ENCODE measurements at places on chromosomes 12 and 14.

DNA sequence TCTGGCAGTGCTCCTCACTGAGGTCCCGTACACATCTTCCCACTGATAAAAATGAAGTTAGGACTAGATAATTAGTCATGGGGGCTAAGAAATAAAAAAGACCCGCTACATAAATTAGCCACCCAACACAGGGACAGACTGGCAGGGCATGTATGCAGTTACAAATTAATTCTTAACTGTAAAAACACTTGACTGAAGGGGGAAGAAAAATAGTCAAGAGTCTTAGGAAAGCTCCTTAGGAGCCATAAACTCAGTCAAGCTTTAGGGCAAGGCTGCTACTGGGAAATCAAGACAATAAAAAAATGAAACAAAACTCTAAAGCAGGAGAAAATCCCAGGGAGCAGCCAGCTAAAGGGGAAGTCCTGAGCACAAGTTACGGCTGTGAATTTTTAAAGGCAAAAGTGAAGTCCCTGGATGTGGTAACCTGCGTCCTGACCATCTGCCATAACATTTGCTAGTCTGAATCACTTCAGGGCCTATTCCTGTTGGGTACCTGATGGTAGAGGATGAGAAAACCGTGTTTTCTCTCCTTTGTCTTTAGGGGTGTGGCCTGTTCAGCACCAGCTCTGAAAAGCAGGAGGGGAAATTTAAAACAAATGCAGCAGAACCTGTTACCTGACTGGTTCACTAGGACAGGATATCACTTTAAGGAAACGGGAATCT lies 7.5 kb upstream of the NPFF start:
- no peak for DNase-seq

- DNase-seq = no peak
These were observed 163.0 kb upstream of the FOXG1 start for GRCh38 chr14:28603606-28604005.

DNA sequence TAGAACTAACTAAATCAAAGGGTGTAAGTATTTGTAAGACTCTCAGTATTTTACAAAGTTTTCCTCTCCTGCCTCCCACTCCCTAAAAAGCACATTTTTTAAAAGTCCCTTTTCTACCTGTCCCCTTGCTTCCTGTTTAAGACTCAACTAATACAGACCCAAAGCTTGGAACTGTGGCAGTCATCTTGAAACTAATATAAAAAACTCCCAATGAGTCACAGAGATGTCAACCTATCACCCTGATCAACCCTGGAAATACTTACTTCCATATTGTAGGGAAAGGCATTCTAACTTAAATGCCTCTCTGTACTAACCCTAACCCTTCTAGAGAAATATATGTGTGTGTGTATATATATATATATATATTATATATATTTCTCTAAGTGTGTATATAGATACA lies 184.8 kb downstream of the SPTSSA start:
- no peak for DNase-seq

- no peak for DNase-seq
These were observed 3.1 kb downstream of the SH2B3 start for GRCh38 chr12:111408686-111409402.

DNA sequence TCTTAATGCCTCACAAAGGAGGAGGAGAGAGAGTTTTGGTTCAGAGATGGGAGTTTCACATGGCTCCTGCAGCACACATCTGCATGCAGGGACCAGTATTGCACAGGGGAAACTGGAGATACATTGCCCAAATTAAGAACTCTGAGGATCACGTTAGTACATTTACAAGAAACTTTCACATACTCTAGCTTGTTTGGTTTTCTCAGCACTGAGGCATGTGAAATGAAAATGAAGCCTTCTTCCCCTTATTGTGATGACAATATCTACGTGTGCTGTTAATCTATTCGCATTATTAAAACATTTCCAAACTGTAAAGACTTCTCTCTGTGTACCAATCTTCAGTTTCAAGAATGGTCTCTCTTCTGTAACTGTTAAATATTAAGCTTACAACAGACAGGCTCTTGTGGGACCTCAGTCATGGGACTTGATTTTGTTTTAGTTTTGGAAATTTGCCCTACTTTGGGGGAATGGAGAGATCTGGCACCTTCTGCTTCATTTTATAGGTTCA lies 124.7 kb downstream of the DAAM1 start:
- no peak for DNase-seq

DNA sequence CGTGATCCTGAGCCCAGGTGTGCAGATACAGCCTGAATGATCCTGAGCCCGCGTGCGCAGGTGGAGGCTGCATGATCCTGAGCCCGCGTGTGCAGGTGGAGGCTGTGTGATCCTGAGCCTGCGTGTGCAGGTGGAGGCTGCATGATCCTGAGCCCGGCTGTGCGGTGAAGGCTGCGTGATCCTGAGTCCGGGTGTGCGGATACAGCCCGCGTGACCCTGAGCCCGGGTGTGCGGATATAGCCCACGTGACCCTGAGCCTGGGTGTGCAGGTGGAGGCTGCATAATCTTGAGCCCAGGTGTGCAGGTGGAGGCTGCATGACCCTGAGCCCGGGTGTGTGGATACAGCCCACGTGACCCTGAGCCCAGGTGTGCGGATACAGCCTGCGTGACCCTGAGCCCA lies 20.3 kb downstream of the BRF1 start:
- no peak for DNase-seq

DNA sequence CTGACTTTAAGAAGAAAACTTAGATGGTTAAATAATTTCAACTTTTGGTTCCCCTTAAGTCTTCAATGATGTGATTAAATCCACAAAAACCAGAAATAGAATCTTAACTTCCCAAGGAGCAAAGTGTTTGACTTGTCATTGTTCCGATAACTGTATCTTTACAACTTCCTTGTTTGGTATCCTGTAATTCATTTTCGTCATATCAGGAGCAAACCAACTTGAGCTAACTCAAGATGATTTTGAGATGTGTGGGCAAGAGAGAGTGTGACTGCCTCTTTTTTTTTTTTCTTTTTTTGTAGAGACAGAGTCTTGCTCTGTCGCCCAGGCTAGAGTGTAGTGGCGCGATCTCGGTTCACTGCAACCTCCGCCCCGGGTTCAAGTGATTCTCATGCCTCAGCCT lies 25.3 kb downstream of the DRAM1 start:
- DNase-seq = no peak

DNA sequence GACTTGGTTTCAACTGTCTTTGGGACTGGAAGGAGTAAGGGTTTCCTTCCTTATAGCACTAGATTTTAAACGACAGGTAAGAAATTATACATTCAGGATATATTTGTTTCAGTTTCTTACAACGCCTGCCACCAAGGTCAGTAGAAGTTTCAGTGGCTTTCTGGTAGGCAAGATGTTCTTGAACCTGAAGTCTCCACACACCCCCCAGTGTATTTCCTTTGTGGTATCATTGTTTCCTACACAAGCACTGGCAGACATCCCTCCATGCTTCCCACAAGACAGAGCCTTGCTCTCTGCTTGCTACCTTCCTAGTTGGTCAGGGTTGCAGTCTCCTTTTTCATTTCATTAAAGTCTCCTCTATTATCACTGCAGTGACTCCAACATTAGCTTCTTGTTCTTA lies 283.1 kb downstream of the FLRT2 start:
- no peak for DNase-seq

GRCh38 chr12:81224626-81225025 lies 146.7 kb downstream of the ACSS3 start:
- DNase-seq = no peak

- DNase-seq = no peak
These were observed 242.4 kb downstream of the SLC15A4 start for GRCh38 chr12:128581321-128581761.

DNA sequence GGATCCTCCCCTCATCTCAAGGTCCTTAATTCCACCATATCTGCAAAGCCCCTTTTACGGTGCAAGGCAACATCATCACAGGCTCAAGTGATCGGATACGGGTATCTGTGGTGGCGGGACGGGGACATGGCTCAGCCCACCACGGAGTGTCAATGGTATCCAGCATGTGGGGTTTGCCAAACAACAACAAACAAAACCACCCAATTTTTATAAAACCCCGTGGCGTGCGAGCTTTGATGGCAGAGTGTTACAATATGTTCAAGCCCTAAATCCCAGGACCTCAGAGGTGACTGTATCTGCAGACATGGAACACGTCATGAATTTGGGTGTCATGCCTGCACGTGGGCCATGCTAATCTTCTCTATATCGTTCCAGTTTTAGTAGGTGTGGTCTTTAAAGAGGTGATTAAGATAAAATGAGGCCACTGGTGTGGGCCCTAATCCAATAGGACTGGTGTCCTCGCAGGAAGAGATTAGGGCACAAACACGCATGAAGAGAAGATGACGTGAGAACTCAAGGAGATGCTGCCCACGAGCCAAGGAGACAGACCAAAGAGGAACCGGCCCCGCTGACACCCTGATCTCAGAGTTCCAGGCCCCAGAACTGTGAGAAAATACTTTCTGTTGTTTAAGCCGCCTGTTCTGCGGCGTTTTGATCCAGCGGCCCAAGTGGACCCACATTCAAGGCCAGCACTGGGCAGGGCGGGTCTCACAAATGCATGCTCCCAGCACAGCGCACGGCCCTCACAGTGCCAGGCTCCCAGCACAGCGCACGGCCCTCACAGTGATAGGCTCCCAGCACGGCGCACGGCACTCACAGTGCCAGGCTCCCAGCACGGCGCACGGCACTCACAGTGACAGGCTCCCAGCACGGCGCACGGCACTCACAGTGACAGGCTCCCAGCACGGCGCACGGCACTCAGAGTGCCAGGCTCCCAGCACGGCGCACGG lies 6.7 kb upstream of the GOLGA3 start:
- DNase-seq = no peak

DNA sequence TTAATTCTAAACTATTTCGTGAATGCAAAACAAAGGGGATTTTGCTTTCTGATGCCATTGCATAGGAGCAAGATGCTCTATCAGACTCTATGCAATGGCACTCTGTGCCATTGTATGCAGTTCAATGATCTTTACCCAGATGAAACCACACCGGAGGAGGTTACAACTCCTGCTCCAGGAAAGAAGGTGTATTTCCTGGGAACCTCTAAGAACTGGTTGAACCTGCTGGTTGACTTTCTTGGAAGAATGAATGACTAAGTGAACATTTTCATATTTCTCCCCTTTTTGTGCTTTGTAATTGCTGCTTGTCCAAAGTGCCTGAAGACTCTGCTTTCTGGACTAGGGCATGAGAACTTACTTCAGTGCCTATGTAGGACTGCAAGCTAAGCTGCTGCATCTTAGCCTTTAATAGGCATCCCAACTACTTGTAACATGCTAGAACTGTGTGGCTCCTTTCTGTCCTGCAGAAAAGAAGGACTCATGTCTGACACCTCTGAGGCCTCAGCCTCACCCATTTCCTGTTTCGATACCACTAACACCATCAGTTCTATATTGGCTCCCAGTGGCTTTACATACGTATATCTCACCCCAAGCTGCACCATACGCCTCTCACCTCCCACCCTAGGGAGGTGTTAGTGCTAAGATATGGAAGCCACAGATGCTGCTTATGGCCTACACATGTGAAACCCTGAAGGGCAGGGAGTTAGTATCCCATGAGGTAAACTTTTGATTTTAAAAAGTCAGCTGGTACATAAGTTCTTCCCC lies 193.5 kb upstream of the CNOT2 start:
- DNase-seq = no peak

- DNase-seq = no peak
These were observed 32.8 kb downstream of the CCDC91 start for GRCh38 chr12:28223025-28223554.

- no peak for DNase-seq
These were observed 8.4 kb downstream of the OASL start for GRCh38 chr12:121030576-121031212.

GRCh38 chr12:67940780-67941243 lies 48.4 kb upstream of the IFNG-AS1 start:
- DNase-seq = no peak

GRCh38 chr12:67355428-67356379 lies 86.5 kb downstream of the CAND1 start:
- DNase-seq = no peak

- DNase-seq = no peak
These were observed 13.6 kb upstream of the MLXIP start for GRCh38 chr12:122064780-122065588.

- no peak for DNase-seq
These were observed 10.5 kb upstream of the SRRM4 start for GRCh38 chr12:118970856-118971255.

DNA sequence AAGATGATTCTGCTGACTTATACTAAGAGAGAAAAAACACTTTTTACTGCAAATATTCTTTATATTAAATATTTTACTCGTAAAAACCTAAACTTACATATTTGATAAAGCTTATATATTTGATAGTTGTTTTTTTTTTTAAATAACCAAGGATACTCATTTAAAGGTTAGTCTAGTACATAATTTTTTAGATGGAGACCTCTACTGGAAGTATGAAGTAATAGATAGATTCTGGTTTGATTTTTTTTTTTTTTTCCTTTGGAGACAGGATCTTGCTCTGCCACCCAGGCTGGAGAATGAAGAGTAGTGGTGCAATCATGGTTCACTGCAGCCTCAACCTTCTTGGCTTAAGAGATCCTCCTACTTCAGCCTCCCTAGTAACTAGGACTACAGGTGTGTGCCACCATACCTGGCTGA lies 16.4 kb downstream of the ARID2 start:
- no peak for DNase-seq

DNA sequence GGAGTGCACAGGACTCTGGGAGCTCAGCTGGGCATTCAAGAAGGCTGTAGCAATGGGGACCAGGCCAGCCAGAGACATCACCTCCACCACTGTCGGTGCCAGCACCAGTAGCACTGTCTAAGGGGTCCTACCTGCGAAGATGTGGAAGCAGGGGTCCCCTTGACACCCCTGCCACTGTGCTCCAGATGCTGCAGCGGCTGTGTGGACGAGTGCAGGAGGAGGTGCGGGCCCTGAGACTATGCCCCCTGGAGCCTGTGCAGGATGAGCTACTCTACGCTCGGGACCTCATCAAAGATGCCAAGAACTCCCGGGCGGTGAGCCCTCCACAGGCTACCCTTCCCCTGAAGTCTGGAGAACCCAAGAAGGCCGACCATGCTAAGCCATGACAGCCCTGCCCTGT lies 8.6 kb downstream of the CARMIL3 start:
- DNase-seq = no peak

DNA sequence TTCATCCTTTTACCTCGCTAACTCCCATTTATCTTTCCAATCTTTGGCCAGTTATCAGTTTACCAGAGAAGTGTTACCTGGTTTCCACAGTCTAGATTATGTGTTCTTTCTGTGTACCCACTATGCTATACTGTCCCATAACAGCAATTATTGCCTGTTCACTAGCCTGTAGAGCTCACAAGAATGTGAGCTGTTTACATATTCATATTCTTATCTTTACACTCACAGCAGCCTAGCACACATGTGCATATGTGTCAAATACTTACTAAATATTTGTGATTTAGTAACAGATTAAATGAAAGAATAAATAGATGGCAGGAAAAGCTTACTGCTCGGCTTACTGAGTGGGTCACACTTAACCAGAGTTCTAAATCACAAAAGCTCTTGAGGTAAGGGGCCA lies 97.8 kb downstream of the NOVA1 start:
- no peak for DNase-seq

- DNase-seq = no peak
These were observed 904 bp downstream of the CACNA1C start for GRCh38 chr12:2053691-2054090.

- no peak for DNase-seq
These were observed 61.6 kb downstream of the SERPINA3 start for GRCh38 chr14:94673781-94674231.

- peak; percentile 70 for DNase-seq
These were observed 831 bp downstream of the CRIP1 start for GRCh38 chr14:105487449-105487985.
